MCF 10A (cell line): ENCODE measurements at places on chromosomes 12 and 14.

DNA sequence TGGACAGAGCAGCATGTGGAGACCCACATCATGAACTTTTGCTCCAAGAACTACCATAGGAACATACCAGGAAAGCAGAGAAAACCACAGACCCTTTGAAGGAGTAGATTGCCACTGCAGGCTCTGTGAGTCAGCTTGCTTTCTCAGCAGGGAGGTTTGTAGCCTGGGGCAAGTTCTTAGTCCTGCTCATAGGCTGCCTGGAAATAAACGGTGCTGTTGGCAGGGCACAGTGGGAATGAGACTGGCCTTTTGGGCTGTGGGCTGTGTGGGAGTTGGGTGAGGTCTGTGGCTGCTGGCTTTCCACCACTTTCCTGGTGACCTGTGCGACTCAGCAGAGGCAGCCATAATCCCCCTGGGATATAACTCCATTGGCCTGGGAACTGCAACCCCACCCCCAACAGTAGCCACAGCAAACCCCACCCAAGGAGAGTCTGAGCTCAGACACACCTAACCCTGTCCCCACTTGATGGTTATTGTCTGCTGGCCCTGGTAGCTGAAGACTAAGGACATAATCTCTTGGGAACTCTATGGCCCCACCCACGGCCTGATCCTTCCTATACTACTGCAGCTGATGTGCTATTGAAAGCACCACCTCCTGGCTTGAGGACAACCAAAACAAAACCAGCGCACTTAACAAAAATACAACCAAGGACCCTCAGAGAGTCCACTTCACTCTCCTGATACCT, 192.1 kb upstream of the GARIN6 start:
- no peak overlapping the region for H3K27ac ChIP-seq
- peaks cover 8% of the 10 kb centered on the region for H3K36me3 ChIP-seq
- H3K4me1 ChIP-seq: peaks cover 28% of the 10 kb centered on the region
- H3K4me3 ChIP-seq: peak overlapping the region; percentile 2
- no peaks in the 10 kb centered on the region for H3K27me3 ChIP-seq

- no peaks in the 10 kb centered on the region for H3K36me3 ChIP-seq
- no peak for DNase-seq
- H3K4me1 ChIP-seq: no peaks in the 10 kb centered on the region
Measured at GRCh38 chr12:75062691-75063090, 146.9 kb downstream of the KCNC2 start.

- H3K36me3 ChIP-seq: peaks cover 75% of the 10 kb centered on the region
- H3K4me1 ChIP-seq: peaks cover 44% of the 10 kb centered on the region
- H3K4me3 ChIP-seq: no peak overlapping the region
- DNase-seq: peak; percentile 88
- peak overlapping the region; percentile 51 for H3K27ac ChIP-seq
Measured at GRCh38 chr12:6345319-6346091, 3.6 kb upstream of the TNFRSF1A start.

- H3K36me3 ChIP-seq: peaks cover 12% of the 10 kb centered on the region
- no peak for DNase-seq
- H3K4me3 ChIP-seq: no peak overlapping the region
- peaks cover 2% of the 10 kb centered on the region for H3K4me1 ChIP-seq
- H3K27me3 ChIP-seq: no peaks in the 10 kb centered on the region
Measured at GRCh38 chr14:92551044-92551841, 37.7 kb downstream of the RIN3 start.

GRCh38 chr12:92502417-92503028, 200.3 kb upstream of the PLEKHG7 start:
- no peak overlapping the region for H3K4me3 ChIP-seq
- peak; percentile 24 for DNase-seq
- peaks cover 12% of the 10 kb centered on the region for H3K4me1 ChIP-seq
- H3K27me3 ChIP-seq: no peaks in the 10 kb centered on the region
- no peak overlapping the region for H3K27ac ChIP-seq

- peaks cover 12% of the 10 kb centered on the region for H3K4me1 ChIP-seq
- peaks cover 14% of the 10 kb centered on the region for H3K36me3 ChIP-seq
- H3K27ac ChIP-seq: no peak overlapping the region
- DNase-seq: no peak
Measured at GRCh38 chr12:68608191-68608590, 2.5 kb upstream of the RAP1B start.

GRCh38 chr12:2557597-2557996, 237.2 kb upstream of the FKBP4 start:
- H3K4me3 ChIP-seq: no peak overlapping the region
- no peaks in the 10 kb centered on the region for H3K4me1 ChIP-seq
- H3K27ac ChIP-seq: no peak overlapping the region
- DNase-seq: no peak
- H3K27me3 ChIP-seq: peaks cover 60% of the 10 kb centered on the region
- H3K36me3 ChIP-seq: no peaks in the 10 kb centered on the region

- no peak overlapping the region for H3K27ac ChIP-seq
- peaks cover 7% of the 10 kb centered on the region for H3K36me3 ChIP-seq
- no peak for DNase-seq
- no peaks in the 10 kb centered on the region for H3K4me1 ChIP-seq
- no peaks in the 10 kb centered on the region for H3K27me3 ChIP-seq
- H3K4me3 ChIP-seq: no peak overlapping the region
Measured at GRCh38 chr14:34003082-34003668, 52.3 kb upstream of the EGLN3 start.

DNA sequence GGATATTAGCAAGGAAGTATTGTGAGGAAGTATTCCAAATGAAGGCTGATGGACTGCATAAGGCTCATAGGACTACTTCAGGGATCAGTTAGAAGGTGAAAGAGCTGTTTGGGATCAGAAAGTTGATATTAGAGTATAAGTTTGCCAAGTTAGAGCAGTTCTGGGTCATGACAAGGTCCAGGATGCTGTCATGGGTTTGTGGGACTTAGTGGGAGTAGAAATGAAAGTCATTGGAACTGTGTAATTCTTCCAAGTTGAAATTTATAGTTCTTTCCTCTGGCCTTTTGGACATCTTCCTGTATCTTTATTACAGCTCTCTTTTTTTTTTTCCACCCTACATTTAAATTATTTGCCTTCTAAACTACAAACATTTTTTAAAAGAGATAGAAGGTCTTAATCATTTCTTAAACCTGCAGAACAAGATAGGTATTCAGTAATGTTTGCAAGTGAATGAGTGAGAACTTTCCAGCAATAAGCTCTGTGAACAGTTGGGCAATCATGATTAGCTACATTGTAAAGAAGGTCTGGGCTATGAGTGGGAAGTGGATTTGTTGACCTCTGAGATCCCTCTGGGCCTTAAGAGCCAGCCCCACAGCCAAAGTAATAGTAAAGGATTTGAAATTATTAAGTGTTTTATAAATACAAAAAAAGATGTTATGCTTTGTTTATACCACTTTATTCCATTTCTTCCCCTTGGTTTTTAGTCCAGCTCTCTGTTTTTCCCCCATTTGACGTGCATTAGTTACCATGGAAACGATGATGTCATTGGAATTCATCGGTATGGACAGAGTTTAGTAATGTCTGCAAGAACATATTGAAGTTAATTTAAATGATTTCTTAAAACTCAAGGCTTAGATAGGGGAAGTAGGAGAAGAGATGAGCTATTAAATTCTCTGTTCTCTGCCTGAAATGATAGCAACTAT, 247.9 kb upstream of the ARHGAP5 start:
- no peaks in the 10 kb centered on the region for H3K36me3 ChIP-seq
- no peaks in the 10 kb centered on the region for H3K4me1 ChIP-seq
- H3K27ac ChIP-seq: peak overlapping the region; percentile 29
- H3K27me3 ChIP-seq: no peaks in the 10 kb centered on the region
- no peak overlapping the region for H3K4me3 ChIP-seq

DNA sequence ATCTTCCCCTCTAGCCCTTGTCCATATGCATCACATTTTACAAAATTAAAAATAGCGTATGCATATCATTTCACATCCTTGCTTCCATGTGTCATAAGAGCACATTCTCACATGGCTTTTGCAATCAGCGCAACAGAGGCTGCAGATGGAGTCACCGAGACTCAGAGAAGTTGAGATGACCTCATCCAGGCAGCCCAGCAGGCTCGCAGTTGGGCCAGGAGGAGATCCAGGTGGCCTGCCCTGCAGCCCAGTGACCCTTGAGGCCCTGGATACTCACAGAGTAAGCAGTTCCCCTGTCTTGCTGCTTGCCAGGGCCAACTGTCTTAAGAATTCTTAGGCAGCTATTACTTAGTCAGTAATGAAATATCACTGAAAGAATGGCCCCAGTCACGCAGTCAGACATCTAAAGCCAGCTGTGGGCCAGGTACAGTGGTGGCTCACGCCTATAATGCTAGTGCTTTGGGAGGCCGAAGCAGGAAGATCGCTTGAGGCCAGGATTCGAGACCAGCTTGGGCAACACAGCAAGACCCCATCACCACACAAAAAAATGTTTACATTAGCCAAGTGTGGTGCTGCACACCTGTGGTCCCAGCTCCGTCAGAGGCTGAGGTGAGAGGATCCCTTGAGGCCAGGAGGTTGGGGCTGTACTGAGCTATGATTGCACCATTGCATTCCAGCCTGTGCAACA, 9.1 kb downstream of the CAMKK2 start:
- H3K4me3 ChIP-seq: no peak overlapping the region
- H3K27me3 ChIP-seq: no peaks in the 10 kb centered on the region
- H3K36me3 ChIP-seq: peaks cover 34% of the 10 kb centered on the region

- peak overlapping the region; percentile 98 for H3K27ac ChIP-seq
- H3K4me3 ChIP-seq: peak overlapping the region; percentile 33
- no peaks in the 10 kb centered on the region for H3K27me3 ChIP-seq
Measured at GRCh38 chr14:64110802-64111201, 183.4 kb downstream of the ESR2 start.

GRCh38 chr14:33309106-33309505, 370.4 kb downstream of the NPAS3 start:
- no peaks in the 10 kb centered on the region for H3K4me1 ChIP-seq
- no peak overlapping the region for H3K4me3 ChIP-seq
- no peak overlapping the region for H3K27ac ChIP-seq
- no peaks in the 10 kb centered on the region for H3K27me3 ChIP-seq
- DNase-seq: no peak
- no peaks in the 10 kb centered on the region for H3K36me3 ChIP-seq

GRCh38 chr14:51957950-51958349, 31.4 kb upstream of the RTRAF start:
- peaks cover 17% of the 10 kb centered on the region for H3K4me1 ChIP-seq
- peak overlapping the region; percentile 20 for H3K27ac ChIP-seq
- H3K4me3 ChIP-seq: no peak overlapping the region
- no peaks in the 10 kb centered on the region for H3K27me3 ChIP-seq
- peak; percentile 85 for DNase-seq
- H3K36me3 ChIP-seq: peaks cover 7% of the 10 kb centered on the region

DNA sequence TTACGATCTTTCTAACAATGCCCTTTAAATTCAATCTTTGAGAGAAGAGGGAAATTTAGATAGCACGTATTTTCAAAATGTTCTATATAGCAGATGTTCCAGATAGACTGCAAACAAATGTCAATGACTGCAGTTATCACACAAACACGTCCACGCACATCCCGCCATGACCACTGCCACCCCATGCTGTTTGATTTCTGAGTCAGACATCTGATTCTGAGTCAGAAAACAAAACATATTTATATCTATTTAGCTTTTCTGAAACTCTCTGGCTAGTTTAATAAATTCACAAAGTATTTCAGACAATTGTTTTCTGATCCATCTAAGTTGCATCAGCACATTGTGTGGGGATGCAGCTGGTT, 105.9 kb upstream of the BCAT1 start:
- peak overlapping the region; percentile 91 for H3K27ac ChIP-seq
- peaks cover 41% of the 10 kb centered on the region for H3K4me1 ChIP-seq
- peak; percentile 56 for DNase-seq
- H3K27me3 ChIP-seq: no peaks in the 10 kb centered on the region

DNA sequence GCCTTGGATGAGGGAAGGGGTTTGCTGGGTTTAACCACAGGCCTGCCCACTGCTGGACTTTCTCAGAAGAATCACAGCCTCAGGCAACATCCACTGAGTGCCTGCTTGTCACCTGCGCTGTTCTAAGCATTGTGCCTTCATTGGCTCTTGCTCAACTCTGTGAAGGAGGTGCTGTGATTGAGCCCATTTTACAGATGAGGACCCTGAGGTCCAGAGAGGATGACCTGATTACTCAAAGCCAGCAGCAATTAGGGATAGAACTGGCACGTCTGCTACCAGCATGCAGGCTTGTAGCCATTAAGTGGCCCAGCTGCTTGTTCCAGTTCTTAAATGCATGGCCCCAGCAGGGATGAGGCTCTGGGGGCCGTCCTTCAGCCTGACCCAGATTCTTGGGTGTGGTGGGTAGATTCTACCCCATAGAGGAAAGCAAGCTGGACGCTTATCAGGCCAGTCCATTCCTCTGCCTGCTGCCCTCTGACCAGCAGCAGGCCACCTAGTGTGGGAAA, 54.6 kb downstream of the ESRRB start:
- H3K4me3 ChIP-seq: no peak overlapping the region
- H3K27ac ChIP-seq: no peak overlapping the region
- no peak for DNase-seq
- peaks cover 31% of the 10 kb centered on the region for H3K27me3 ChIP-seq
- H3K4me1 ChIP-seq: no peaks in the 10 kb centered on the region
- no peaks in the 10 kb centered on the region for H3K36me3 ChIP-seq

GRCh38 chr12:18798535-18799361, 60.8 kb downstream of the CAPZA3 start:
- no peaks in the 10 kb centered on the region for H3K4me1 ChIP-seq
- no peaks in the 10 kb centered on the region for H3K36me3 ChIP-seq
- H3K27ac ChIP-seq: no peak overlapping the region
- no peaks in the 10 kb centered on the region for H3K27me3 ChIP-seq
- DNase-seq: no peak
- no peak overlapping the region for H3K4me3 ChIP-seq

GRCh38 chr14:102262929-102263462, 42.0 kb downstream of the MOK start:
- peak overlapping the region; percentile 84 for H3K27ac ChIP-seq
- peak overlapping the region; percentile 30 for H3K4me3 ChIP-seq
- no peaks in the 10 kb centered on the region for H3K27me3 ChIP-seq
- peak; percentile 54 for DNase-seq
- peaks cover 11% of the 10 kb centered on the region for H3K36me3 ChIP-seq

GRCh38 chr14:104573930-104574329, 5.6 kb upstream of the C14orf180 start:
- peaks cover 15% of the 10 kb centered on the region for H3K27me3 ChIP-seq
- no peaks in the 10 kb centered on the region for H3K36me3 ChIP-seq
- no peak for DNase-seq
- no peak overlapping the region for H3K4me3 ChIP-seq

- peaks cover 20% of the 10 kb centered on the region for H3K36me3 ChIP-seq
- H3K4me3 ChIP-seq: no peak overlapping the region
- peaks cover 5% of the 10 kb centered on the region for H3K4me1 ChIP-seq
- no peak overlapping the region for H3K27ac ChIP-seq
- no peak for DNase-seq
Measured at GRCh38 chr14:93274055-93274806, 58.6 kb downstream of the BTBD7 start.

GRCh38 chr12:108231109-108231905, 102.2 kb downstream of the WSCD2 start:
- no peaks in the 10 kb centered on the region for H3K36me3 ChIP-seq
- peak overlapping the region; percentile 7 for H3K27ac ChIP-seq
- H3K27me3 ChIP-seq: peaks cover 22% of the 10 kb centered on the region
- no peak for DNase-seq
- H3K4me1 ChIP-seq: no peaks in the 10 kb centered on the region
- no peak overlapping the region for H3K4me3 ChIP-seq

GRCh38 chr12:63855299-63855698, 10.8 kb downstream of the SRGAP1 start:
- H3K27me3 ChIP-seq: no peaks in the 10 kb centered on the region
- H3K27ac ChIP-seq: no peak overlapping the region
- no peak for DNase-seq
- H3K4me1 ChIP-seq: peaks cover under 1% of the 10 kb centered on the region
- H3K36me3 ChIP-seq: peaks cover 7% of the 10 kb centered on the region
- H3K4me3 ChIP-seq: no peak overlapping the region
